ENCODE measurements at places on chromosomes 2 and 18.

DNA sequence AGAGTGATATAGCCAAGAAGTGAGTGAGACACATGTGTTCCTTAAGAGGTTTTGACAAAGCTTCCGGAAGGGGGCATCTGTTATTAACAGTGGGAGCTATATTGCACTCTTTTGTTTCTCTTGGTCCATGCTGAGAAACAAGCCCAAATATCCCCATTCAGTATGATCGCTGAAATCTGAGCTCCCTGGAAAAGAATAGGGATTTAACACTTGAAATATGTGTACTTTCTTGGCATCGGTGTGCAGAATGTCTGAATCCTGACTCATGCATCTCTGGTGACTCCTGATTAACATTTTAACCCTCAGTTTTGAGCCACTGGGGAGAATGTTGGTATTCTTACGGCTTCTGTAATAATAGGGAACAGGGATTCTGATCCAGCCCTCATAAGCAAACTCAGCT is 448.1 kb downstream of the TSN start:
- peak; percentile 37 for DNase-seq

- DNase-seq, result no peak
Measured at GRCh38 chr2:44705876-44706480, 235.5 kb upstream of the SIX3 start.

DNA sequence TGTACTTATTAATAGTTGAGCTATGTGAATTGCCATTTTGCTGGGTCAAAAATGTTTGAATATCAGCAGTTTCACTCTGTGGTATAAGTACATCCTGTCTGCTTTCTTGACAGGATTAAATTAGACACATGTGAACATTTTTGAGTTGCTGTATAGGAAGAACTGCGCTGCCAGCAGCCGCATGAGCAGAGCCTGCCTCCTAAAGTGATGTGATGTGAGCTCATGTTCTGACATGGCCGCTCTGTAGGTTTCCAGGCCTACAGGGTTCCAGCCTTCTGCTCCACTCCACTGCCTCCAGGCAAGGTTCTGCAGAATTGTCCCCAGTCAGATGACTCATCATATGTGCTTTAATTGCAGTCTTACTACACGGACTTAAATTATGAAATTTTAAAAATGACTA is 119.7 kb upstream of the NFATC1 start:
- no peak for DNase-seq

- no peak for DNase-seq
Measured at GRCh38 chr2:24824966-24825882, 32.0 kb downstream of the CENPO start.

GRCh38 chr2:171042253-171042969 is 113.4 kb downstream of the GORASP2 start:
- DNase-seq, result no peak

GRCh38 chr2:86223140-86223926 is 24.1 kb downstream of the MRPL35 start:
- peak; percentile 66 for DNase-seq

DNA sequence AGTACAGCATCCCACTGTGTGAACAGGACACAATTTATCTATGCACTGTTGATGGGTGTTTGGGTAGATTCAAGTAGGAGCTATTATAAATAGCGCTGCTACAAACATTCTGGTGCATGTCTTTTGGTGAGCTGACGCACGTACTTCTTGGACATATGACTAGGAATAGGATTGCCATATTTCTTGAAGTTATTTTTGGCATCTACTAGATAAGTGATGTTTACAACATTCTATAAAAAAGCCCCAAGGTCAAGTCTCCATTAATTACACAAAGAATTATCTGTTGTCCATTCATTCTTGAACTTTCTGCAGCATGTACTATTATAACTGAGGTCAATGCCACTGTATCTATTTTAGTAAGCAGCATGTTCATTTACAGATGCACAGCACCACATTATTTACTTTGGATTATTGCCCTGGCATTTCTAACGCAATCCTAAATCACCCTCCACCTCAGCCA is 225.5 kb upstream of the TMEM200C start:
- DNase-seq, result no peak

DNA sequence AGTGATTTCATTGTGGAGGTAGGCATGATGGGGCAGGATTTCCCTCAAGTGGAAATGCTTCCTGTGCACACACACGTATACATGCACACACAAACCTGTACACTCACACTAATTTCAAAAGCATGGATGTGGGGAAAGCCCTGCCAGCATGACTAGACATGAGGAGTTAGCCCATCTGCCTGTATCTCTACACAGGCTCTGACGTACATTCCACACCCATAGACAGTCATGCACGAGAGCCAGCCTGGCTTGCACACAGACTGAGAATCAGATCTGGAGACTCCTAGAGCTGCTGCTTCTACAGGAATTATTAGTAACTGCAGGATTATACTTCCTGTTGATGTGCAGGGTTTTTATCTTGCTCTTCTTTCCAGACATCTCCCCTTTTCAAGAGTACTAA is 27.3 kb upstream of the NFU1 start:
- DNase-seq, result peak; percentile 61

DNA sequence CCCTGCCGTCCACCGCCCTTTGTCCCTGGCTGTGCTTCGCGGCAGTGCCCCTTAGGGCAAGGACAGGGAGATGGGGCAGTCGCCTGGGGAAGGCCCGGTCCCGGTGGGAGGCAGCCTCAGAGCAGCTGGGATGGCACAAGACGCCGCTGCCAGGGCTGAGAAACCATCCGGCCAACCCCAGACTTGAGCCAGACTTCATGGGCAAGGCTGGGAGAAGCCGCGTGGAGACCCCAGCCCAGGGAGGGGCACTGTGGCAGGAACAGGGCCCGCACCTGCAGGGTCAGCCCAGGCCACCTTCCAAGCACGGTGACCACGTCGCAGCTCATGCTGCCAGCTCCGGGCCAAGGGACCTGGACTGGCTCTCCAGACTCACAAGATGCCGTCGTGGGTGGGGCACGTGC is 84.0 kb downstream of the NFATC1 start:
- no peak for DNase-seq

DNA sequence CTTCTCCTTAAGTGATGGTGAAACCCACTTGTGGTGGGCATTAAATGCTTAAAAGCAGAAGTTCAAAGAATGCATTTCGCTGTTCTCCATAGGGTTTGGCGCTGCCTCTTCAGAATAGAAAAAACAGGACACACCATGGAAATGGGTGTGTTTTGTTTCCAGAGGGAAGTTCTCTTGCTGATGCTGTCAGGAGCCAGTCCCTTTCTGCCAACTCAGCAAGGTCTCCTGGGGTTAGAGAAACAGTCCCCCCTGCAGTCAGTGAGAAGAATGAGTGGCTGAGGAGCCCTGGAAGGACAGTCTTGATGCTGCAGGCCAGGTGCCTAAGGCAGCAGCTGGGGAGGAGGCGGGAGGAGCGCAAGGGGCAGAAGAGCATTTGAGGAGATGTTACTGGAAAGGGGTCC is 37.8 kb upstream of the ASAP2 start:
- no peak for DNase-seq

DNA sequence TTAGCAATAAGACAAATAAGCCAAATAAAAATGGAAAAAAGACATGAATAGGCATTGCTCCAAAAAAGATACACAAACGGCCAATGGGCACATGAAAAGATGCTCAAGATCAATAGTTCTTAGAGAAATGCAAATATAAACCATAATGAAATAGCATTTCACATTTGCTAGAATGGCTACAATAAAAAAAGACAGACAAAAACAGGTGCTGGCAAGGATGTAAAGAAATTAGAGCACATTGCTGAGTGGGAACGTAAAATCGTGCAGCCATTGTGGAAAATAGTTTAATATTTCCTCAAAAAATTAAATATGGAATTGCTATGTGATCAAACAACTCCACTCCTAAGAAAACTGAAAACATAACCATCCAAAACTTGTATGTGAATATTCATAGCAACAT is 160.0 kb upstream of the SPATS2L start:
- DNase-seq, result no peak

DNA sequence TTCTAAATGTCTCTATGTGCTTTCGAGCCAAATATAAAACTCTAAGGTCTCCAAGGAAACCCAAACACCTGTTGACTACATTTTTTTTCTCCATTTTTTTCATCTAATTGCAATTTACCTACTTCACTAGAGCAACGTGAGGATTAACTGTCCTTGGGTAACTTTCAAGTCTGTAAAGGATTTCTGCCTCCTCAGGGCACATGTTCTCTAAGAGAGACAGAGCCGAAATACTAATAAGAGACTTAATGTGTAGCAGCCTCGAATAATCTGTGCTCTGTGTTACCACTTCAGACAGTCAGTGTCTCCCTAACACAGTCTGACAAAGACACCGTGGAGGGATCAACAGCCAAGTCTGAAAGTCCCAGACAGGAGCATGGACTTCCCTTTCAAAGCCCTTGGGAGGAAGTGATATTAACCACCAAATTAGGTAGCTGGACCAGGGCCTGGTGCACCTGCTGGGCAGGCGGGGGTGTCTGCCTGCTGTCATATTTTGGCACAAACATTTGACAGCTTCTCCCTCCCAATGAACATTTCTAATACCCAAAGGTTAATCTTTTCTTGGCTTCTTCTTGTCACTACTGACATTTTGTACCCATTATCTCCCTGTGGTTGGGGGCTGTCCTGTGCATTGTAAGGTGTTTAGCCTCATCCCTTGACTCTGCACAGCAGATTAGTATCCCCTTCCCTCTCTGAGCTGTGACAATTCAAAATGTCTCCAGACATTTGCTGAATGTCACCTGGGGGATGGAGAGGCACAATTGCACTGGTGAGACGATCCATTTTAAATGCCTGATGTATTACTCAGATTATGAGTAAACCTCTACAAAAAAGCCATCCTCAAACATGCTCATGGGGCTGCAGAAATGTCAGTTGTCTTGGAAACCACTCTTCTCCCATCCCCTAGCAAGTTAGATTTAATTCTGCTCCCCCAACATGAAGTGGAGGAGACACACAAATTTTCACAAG is 45.7 kb upstream of the LYPD1 start:
- no peak for DNase-seq

DNA sequence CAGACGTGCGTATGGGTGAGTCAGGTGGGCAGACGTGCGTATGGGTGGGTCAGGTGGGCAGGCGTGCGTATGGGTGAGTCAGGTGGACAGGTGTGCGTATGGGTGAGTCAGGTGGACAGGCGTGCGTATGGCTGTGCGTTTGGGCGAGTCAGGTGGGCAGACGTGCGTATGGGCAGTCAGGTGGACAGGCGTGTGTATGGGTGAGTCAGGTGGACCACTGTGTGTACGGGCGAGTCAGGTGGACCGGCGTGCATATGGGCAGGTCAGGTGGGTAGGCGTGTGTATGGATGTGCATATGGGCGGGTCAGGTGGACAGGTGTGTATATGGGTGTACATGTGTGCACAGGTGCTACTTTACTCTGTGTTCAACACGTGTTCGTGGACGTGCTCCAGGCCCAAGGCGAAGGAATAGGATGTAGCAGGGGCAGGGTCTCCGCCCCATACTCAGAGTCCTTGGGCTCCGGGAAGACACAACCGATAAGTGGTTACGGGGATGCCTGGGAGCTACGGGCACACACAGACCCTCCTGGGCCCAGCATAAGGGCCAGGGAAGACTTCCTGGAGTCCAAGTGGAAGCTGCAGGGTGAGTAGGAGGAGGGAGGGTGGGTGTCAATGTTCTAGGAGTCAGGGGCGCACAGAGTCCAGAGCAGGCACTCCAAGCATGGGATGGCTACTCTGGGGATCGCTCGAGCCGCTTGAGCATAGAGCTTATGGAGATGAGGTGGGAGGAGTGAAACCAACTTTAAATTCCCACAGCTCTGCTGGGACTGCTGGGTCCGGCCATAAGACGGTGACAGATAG is 27.1 kb upstream of the KLF11 start:
- DNase-seq, result no peak

GRCh38 chr2:170019060-170019805 is 158.7 kb upstream of the MYO3B start:
- DNase-seq, result no peak

- no peak for DNase-seq
Measured at GRCh38 chr2:69933254-69933828, 18.4 kb downstream of the MXD1 start.

- no peak for DNase-seq
Measured at GRCh38 chr2:159098921-159099411, 130.5 kb downstream of the TANC1 start.

DNA sequence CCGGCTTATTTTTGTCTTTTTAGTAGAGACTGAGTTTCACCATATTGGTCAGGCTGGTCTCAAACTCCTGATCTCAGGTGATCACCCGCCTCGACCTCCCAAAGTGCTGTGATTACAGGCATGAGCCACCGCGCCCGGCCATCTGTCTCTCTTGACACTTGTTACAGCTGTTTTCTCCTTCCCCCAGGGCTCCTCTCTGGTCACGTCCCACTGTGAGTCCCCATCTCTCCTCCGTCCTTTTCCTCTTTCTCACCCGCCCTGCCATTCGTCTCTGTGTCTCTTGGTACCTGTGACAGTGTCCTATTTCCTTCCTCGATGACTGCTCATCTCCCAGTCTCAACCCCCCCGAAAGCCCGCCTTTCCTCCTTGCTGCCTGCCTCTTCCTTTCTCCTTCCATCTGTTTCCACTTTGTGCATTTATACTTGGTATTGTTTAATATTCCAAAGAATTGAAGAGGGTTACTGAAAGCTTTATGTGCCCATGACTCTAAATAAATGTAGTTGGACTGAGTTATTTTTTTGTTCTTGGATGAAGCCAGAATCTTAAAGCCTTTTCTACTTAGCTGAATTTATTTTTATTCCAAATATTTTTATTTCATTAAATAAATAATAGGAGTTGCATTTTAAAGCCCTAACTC is 241.5 kb downstream of the SH3RF3 start:
- no peak for DNase-seq

GRCh38 chr2:98507891-98508708 is 63.4 kb downstream of the INPP4A start:
- no peak for DNase-seq

DNA sequence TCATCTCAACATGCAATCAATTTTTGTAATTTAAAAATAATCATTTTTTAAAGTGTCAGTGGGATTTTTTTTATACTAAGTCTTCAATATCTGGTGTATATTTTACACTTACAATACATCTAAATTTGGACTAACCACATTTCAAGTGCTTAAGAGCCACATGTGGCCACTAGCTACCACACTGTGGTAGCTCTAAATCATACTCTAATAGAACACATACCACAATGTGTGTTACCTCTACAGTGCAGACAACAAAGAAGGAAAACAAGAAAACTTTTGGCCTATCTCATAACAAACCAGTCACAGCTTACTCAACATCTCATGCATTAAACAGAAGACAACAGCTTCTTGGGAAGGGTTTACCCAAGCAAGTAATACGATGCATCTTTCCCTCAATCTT is 24.5 kb downstream of the PIAS2 start:
- DNase-seq, result no peak

DNA sequence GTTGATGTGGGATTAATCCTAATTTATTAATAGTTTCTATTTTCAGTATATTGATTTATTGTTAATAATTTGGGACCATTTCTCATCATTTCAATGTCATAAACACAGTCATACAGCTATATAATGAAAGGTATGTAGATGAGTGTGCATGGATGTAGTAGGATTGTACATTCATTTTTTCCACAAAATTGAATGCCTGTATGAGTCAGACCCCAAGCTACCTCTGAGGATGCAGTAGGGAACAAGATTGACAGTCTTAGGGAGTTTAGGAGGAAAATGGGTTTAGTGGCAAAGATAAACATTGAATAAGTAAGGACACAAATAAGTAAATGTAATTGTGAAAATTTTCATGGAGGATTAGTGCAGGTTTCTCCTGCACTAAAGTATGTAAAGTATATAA is 14.1 kb upstream of the TMEFF2 start:
- no peak for DNase-seq

Data from hepatocyte (in vitro differentiated cells).